Activated CD4-positive, alpha-beta T cell treated with anti-CD3 and anti-CD28 coated beads, Interleukin-2, amount 10 ng/mL, durations not matched to agents 7 days and 5 days (primary cell): ENCODE measurements at places on chromosomes 13 and 19. TPM values are rescaled to one million over a fixed set of nuclear protein-coding genes. Genes with fewer than 3 reads are reported as not detected.

DNA sequence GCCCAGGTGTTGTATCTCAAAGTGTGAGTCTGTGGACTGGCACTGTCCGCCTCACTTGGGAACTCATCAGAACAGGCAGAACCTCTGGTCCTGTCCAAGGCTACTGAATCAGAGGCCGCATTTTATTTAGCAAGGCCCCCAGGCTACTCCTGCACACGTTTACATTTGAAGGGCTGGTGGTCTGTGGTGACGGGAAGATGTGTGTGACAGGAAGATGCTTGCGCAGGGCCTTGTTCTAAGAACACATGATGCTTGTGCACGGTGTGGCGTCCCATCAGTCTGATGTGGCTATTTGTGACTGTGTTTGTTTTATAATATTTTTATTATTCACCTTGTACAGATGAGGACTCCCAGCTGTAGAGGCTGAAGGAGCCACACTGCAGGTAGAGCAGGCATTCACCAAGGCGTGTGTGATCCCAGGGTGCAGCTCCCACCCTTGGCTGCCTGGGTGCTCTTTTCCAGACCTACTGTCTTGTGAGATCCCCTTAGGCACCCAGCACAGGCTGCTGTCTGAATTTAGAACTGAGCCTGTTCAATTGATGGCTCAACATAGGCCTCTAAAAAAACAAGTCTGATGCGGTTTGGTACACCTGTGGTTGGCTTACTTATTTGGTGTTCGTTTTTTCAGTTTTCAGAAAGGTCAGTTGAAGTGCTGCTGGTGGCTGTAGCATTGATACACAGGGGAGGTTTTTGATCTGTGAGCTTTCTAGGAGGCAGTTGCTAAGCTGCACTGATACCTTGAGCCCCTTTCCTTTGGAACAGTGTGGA, 3.1 kb downstream of the SLC25A15 start:
- no peak for DNase-seq
- H3K27me3 ChIP-seq = no peaks in the 10 kb centered on the region
- H3K4me3 ChIP-seq = no peak overlapping the region
- peaks cover 12% of the 10 kb centered on the region for H3K36me3 ChIP-seq

DNA sequence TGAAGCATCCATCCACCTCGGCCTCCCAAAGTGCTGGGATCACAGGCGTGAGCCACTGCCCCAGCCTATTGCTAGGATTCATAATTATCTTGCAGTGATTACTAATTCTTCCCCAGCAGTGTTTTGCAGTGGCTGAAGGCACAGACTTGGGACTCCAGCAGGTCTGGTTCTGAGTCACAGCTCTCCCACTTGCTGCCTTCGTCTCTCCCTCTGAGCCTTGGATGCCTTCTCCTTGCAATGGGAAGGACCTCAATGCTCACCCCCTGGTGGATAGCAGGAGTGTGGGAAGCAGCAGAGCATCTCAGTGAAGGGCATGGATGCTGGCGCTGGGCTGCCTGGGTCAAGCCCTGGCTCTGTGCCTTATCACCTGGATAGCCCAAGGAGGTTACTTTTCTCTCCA, 37.6 kb upstream of the SHKBP1 start:
- no peaks in the 10 kb centered on the region for H3K4me1 ChIP-seq
- no peak overlapping the region for H3K4me3 ChIP-seq
- DNase-seq = no peak
- no peak overlapping the region for H3K27ac ChIP-seq
- H3K36me3 ChIP-seq = no peaks in the 10 kb centered on the region
- H3K27me3 ChIP-seq = peaks cover 3% of the 10 kb centered on the region

- H3K36me3 ChIP-seq = no peaks in the 10 kb centered on the region
- no peak for DNase-seq
- no peak overlapping the region for H3K27ac ChIP-seq
- no peak overlapping the region for H3K4me3 ChIP-seq
- H3K4me1 ChIP-seq = peaks cover 13% of the 10 kb centered on the region
- no peaks in the 10 kb centered on the region for H3K27me3 ChIP-seq
These were observed 176.6 kb downstream of the KLF5 start for GRCh38 chr13:73235385-73235784.

DNA sequence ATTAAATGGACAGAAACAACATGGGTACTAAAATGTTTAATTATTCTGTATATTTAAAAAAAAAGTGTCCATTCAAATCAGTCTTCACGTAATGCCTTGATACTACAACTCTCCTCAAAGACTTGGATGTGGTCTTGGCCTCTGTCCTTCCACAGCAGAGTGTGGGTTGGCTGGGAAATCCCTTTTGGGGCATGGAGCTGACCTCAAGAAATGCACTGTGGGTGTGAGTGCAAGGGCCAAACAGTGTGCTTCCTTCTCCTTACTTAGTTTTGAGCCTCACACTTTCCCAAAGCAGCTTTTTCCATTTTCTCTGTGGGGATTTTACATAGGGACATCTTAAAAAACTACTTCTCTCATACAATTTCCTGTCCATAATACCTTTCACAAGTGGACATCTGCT, 607.4 kb downstream of the EFNB2 start:
- H3K27me3 ChIP-seq = no peaks in the 10 kb centered on the region
- no peak for DNase-seq
- H3K36me3 ChIP-seq = no peaks in the 10 kb centered on the region
- H3K4me1 ChIP-seq = no peaks in the 10 kb centered on the region
- no peak overlapping the region for H3K27ac ChIP-seq

- H3K4me1 ChIP-seq = peaks cover 9% of the 10 kb centered on the region
- H3K4me3 ChIP-seq = no peak overlapping the region
- H3K27ac ChIP-seq = no peak overlapping the region
- peaks cover 24% of the 10 kb centered on the region for H3K27me3 ChIP-seq
These were observed 9.8 kb downstream of the ZGLP1 start for GRCh38 chr19:10299545-10300458.

- H3K4me1 ChIP-seq = no peaks in the 10 kb centered on the region
- H3K4me3 ChIP-seq = no peak overlapping the region
- no peak overlapping the region for H3K27ac ChIP-seq
- DNase-seq = no peak
These were observed 966.7 kb downstream of the PCDH17 start for GRCh38 chr13:58598241-58598640.

The SYT5 gene
- total RNA-seq = 0.17 TPM

The ZNF229 gene
- 0.60 TPM for total RNA-seq

The CD70 gene
- total RNA-seq = 12.6 TPM
